ENCODE measurements at places on chromosomes 7 and 10.

GRCh38 chr7:28088032-28088431, 92.6 kb downstream of the JAZF1 start:
- no peak for DNase-seq

DNA sequence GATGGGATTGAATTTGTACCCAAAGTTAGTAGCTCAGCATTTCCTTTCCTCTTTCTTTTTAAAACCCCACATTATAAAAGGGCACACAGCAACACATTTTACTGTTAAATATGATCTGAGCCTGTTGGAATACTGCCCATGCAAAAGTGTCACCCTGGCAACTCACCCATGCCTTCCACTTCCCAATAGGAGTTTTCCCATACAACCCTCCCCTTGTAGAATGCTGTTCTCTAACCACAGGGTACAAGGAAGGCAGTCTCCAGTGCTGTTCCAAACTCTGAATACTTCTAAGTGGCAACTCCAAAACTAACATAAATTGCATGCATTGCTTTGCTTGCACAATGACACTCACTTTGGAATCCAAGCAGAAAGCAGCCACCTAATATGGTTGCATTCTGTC, 60.8 kb downstream of the NRCAM start:
- no peak for DNase-seq

- DNase-seq, result no peak
Measured at GRCh38 chr10:7337431-7338171, 73.2 kb downstream of the SFMBT2 start.

DNA sequence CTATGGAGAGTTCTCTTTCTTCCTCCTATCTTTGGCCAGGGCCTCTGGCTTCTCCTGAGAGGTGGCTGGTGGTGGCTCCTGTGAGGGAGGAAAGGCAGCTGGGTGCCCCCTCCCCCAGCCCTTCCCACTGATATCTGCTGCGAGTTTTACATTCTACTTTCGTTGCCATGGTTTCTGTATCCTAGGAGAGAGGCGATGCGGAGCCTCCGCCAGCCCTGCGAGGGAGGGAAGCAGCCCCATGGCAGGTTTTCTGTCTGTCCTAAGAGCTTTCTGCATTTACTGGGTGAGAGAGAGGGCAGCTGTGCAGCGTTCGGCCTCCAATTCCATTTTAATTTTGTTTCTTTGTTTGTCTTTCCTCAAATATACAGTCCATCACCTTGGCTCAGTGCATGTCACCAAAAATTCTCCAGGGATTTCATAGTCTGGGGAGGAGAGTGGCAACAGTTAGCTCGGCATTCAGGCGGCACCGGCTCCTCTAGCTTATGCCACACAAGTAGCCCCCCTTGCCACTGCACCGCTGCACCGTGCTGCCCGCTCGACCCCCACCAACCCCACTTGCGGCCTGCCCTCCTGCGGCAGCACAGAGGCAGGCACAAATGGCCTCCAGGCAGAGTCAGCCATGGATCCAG, 20.4 kb downstream of the DNAJB12 start:
- no peak for DNase-seq

DNA sequence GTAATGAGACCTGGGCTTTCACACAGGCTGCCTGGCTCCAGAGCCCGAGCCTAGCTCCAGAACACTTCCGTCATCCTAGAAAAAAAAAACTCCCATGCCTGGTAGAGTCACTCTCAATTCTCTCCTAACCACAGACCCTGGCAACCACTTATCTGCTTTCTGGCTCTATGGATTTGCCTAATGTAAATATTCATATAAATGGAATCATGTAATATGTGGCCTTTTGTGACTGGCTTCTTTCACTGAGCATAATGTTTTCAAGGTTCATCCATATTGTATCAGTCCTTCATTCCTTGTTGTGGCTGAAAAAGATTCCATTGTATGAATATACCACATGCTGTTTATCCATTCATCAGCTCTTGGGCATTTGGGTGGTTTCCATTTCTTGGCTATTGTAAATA, 167.7 kb upstream of the MKLN1 start:
- DNase-seq, result no peak

- no peak for DNase-seq
Measured at GRCh38 chr10:6165221-6165725, 37.5 kb upstream of the PFKFB3 start.

DNA sequence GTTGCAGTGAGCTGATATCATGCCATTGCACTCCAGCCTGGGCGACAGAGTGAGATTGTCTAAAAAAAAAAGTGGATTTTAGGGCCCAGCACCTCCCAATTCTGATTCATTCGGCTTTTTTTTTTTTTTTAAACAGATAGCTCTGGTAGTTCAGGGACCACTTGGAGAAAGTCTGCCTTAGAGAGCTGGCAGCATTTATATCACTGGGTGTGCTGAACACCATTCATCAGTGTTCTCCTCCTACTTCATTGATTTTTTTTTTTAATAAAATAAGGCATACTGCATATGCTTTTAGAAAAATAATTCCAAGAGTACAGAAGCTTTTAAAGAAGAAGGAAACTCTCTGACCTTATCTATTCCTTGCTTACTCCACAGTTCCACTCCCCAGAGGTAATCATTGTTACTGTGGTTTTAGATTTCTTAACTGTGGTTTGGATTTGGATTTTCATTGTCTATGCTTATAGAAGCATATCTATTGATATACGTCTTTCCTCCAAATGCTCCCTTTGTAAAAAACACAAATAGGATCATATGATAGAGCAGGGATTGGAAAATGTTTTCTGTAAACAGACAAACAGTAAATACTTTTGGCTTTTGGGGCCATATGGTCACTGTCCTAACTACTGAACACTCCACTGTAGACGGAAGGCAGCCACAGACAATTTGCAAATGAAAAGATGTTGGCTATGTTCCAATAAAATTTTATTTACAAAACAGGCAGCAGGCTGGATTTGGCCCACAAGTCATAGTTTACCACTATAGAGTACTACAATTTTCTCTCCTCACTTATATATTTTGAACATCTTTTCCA, 21.1 kb upstream of the SAR1A start:
- no peak for DNase-seq

GRCh38 chr7:104208421-104208780, 588 bp upstream of the ORC5 start:
- DNase-seq, result no peak

- no peak for DNase-seq
Measured at GRCh38 chr10:87619705-87620104, 40.0 kb upstream of the PAPSS2 start.
